ENCODE measurements at places on chromosomes 1 and 21.

- DNase-seq, result no peak
Observed at GRCh38 chr1:167093846-167094516, at the start of gene STYXL2. STYXL2 (plus strand) TSS chr1:167094075; CDS start chr1:167094850, 775 bp downstream.

- DNase-seq, result no peak
Observed at GRCh38 chr1:182913401-182913800, 39.6 kb downstream of the SHCBP1L start.

DNA sequence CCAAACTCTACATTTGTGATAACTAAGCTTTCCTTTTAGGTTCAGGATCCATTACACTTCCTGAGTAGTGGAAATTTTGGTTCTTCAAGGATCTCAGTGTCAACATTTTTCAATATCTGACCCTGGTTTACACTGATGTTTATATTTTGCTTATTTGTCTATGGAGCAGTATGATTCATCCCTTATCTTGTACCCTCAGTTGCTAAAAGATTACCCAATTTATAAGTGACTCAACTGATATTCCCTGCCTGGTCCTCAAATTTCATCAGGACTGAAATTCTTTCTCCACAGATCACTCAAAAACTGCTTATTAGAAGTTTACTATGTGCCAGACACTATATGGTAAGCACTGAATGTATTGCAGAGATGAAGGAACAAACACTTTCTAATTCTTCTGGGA lies 139.1 kb upstream of the CHRM3 start:
- DNase-seq, result no peak

DNA sequence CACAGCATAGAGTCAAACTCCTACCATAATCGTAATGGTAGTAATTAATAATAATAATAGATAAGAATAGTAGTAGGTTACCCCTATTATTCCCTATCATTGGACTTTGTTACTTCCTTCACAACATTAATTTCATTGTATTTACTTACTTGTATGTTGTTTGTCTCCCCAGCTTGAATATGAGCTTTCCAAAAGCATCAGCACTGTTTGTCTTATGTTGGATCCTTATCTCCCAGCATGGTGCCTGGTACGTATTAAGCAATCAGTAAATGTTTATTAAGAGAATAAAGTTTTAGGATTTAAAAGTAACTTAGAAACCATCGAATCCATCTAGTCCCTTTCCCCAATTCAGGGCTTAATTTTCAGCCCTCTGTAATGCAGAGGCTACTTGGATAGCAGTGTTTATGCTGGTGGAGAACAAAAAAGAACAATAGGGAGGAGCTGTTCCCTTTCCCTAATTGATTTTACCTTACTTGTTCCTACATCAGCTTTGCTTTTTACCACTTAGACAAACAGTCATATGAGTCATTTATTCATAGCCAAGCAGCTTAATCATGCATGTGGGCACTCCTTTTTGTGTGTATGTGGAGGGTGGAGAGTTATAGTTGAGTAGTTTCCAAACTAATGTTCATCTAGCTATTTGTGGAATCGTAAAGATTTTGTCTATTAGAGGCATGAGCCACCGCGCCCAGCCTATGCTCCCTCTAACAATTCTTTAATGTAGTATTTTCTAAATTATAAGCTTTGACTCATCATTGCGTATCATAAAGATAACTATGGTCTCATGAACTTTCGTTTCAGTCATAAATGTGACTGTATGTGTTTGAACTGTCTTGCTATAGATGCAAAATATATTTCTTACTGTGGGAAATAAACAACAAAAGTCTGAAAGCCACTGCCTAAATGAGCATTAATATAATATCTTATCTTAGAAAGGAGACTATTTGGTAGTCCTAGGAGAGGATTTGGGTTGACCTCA lies 20.9 kb upstream of the DR1 start:
- peak; percentile 85 for DNase-seq

- peak; percentile 33 for DNase-seq
Observed at GRCh38 chr1:118948351-118948750, 39.8 kb downstream of the TBX15 start.

- DNase-seq, result no peak
Observed at GRCh38 chr1:99691175-99691574, 45.3 kb downstream of the PALMD start.

DNA sequence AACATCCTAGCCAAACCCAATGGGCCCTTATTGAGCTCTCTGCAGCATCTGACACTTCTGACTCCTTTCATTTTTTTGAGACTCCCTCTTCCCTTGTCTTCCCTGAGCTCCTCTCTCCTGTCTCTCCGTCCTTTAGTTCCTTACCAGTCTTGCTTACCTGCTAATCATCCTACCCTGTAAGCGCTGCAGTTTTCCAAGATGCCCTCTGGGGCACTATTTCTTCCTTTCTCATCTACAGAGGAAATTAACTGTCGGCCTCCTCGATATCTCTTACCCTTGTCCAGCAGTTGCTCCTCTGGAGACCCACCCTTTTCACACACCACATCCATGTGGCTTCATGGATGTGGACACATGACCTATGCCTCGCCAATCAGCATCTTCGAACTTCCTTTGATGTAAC lies 6.8 kb downstream of the GPR161 start:
- DNase-seq, result no peak

- DNase-seq, result peak; percentile 46
Observed at GRCh38 chr1:117051224-117052064, 8.7 kb upstream of the TTF2 start.

DNA sequence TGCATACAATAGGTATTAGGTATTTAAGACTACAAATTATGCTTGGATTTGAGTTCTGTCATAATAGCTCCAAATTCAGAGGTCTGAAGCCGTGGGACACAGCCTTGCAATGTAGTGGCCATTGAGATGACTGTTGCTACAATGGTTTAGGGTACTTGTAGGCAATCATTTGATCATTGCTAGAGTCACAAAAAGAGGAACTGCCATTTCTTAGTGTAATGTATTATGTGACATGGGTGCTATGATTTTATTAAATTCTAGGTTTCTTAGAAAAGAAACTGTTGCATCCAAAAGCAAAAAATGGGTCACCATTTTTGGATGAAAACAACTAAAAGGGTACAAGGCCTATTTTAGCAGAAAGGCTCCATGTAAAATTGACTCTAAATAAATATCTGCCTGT lies 129.9 kb upstream of the ZNF644 start:
- no peak for DNase-seq

DNA sequence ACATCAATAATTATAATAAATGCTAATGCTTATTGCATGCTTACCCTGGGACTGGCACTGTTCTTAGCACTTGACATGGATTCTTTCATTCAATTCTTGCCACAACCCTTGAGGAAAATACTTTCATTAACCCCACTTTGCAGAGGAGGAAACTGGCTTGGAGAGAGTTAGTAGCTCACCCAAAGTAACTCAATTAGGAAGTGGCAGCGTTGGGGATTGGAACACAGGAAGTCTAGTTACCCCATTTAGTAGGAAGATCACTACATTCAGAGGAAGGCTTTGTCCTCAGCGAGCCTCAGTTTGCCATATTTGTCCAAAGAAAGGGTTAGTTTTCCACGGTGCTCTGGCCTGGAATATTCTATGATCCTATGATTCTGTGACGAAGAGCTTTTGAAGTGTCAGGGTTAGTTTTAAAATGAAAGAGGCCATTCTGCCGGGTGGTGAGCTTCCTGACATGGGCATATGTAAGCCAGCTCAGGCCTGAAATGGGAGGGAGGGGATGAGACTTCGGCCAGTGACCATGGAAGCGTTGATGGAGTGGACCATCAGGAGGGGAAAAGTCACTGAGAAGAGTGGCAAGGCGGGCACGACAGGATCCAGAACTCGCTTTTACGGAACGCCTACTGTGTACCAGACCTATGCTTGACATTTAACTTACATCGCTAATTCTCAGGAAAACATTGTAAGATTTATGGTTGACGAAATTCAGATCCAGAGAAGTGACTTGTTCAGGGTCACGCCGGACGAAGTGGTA lies 28.2 kb upstream of the EPB41 start:
- peak; percentile 7 for DNase-seq

DNA sequence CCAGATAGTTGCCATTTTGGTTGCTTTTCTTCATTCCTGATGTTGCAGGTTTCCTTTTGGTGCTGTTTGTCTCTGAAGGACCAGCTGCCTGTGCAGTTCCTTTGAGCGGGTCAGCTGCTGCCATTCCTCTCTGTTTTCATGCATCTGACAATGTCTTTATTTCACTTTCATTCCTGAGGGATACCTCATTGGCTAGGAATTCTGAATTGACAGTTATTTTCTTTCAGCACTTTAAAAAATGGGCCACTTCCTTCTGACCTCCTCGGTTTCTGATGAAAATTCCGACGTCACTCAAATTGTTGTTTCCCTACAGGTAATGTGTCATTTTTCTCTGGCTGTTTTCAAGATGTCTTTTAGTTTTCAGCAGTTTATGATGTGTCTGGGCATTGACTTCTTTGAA lies 24.8 kb downstream of the CCSAP start:
- no peak for DNase-seq

- no peak for DNase-seq
Observed at GRCh38 chr1:207648334-207649209, 3.6 kb downstream of the CR1L start.

DNA sequence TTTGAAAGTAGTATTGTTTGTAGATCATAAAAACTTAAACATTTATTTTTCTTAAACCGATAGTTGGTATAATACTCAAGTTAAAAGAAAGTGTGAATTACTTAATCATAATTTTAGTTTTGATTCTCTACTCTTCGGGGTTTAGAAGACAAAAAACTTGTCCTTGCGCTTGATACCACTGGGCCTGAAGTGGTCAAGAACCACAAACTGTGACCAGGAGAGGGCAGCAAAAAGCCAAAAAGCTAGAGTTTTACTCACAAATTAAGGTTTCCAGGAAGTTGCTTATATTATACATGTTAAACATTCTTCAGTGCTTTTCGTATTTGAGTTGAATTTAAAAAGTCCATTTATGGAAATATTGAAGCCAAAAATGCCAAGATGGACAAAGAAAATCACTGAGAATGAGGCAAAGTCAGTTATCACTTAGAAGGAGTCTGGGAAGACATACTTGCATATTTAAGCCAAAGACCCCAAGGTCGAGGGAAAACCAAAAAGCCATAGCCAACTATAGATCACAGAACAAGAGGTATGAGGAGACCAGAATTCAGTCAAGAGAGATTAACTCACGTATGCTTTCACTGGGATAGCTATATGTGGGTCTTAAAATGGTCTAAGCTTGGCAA lies 34.2 kb downstream of the EFCAB7 start:
- DNase-seq, result peak; percentile 68

- peak; percentile 70 for DNase-seq
Observed at GRCh38 chr1:7646981-7647901, 123.9 kb upstream of the VAMP3 start.

GRCh38 chr1:54815086-54815876 lies 14.2 kb upstream of the TTC22 start:
- no peak for DNase-seq

- DNase-seq, result no peak
Observed at GRCh38 chr1:118890851-118891384, 97.2 kb downstream of the TBX15 start.

Measured in GM23248 (cell line).